ENCODE measurements at places on chromosomes 13 and 19.

GRCh38 chr19:31483226-31483857 lies 134.1 kb upstream of the TSHZ3 start:
- DNase-seq = no peak

GRCh38 chr13:106318941-106319411 lies 216.5 kb downstream of the EFNB2 start:
- DNase-seq = no peak

DNA sequence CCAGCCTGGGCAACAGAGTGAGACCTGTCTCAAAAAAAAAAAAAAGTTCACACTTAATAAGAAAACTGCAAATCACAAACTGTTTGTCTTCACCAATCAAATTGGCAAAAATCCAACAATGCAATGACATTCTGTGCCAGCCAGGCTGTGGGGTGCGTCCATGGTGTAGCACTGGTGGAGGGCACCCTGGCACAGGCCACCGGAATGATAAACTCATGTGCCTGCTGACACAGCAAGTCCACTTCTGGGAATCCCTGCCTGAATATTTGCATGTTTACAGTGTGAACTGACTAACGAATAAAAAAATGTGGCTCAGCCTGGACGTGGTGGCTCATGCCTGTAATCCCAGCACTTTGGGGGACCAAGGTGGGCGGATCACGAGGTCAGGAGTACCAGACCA lies 1.6 kb upstream of the LRRC25 start:
- no peak for DNase-seq

DNA sequence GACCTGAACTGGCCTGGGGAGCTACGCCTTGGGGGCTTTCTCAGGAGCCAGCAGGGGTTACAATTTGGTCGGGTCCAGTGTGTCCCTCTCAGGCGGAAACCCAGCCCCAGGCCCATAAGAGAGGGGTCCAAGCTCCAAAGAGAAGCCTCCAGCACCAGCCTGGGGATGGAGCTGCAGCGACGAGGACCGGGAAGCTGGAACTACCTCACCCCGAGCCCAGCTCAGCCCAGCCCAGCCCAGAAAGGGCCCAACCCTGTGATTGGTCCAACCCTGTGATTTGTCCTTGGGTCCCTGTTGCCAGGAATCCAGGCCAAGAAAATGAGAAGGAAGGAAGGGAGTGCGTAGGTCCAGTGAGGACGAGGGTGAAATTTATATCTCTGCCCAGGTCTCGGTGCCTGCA lies 24.1 kb downstream of the CLEC4M start:
- DNase-seq = no peak

GRCh38 chr19:29939628-29940027 lies 2.4 kb upstream of the URI1 start:
- no peak for DNase-seq

GRCh38 chr19:10662384-10663251 lies 8.5 kb downstream of the ILF3 start:
- peak; percentile 64 for DNase-seq

DNA sequence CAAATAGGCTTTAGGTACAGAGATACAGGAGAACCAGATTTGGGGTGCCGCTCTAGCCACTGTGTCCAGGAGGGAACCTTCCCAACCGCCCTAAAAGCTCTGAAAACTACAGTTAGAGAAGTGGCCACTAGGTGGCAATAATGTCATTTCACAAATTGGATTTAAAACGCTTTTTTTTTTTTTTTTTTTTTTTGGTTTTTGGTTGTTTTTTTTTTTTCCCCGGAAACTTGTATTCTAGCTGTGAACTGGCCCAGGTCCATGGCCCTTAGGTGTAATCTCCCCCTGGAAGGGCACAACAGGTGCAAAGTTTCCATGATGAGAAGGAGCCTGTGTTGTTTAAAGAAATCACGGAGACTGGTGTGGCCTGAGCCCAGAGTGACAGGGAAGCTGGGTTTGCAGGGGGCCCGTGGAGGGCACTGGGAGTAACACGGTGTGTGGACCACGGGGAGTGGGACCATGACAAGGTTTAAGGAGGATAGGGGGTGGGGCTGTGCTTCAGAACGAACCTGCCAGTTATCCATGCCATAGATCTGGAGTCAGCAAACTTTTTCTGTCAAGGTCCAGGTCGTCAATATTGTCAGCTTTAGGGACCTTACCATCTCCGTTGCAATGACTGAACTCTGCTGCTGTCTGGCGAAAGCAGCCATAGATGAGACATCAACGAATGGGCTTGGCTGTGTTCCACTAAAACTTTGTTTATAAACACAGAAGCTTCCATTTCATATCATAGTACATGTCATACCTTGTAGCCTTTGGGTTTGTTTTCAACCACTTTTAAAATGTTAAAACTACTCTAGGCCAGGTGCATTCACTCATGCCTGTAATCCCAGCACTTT lies 10.1 kb downstream of the OR1I1 start:
- peak; percentile 32 for DNase-seq

GRCh38 chr13:101584331-101584730 lies 131.9 kb downstream of the ITGBL1 start:
- no peak for DNase-seq

- DNase-seq = peak; percentile 87
Observed at GRCh38 chr19:38213911-38214625, 10.0 kb downstream of the DPF1 start.

- peak; percentile 30 for DNase-seq
Observed at GRCh38 chr19:45110851-45111266, 17.9 kb downstream of the PPP1R37 start.

- no peak for DNase-seq
Observed at GRCh38 chr13:20424949-20425348, 100.7 kb downstream of the CRYL1 start.

DNA sequence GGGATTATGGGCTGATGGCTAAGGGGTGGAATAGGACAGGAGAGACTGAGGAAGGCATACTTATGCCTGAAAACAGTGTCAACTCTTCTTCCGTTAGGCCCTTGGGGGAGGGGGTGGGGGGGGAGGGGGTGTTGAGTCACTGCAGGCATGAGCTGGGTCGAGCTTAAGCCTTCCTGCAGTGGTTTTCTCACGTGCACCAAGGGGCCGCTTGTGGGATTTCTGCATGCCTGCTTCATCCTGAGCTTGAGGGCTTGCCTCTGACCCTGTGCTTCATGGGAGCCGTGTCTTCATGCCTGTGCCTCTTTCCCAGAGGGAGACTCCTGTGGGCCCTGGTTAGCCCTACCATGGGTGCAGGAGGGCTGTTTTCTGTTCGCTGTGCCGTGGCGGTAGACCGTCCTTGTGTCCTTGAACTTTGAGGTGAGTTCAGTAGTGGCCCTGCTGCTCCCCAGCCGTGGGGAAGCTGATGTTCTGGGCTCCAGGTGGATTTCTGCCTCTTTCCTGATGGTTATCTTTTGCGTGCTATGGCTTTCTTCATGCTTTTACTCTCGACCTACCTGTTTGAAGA lies 186.1 kb downstream of the PCCA start:
- no peak for DNase-seq

GRCh38 chr19:17685451-17686022 lies 2.6 kb downstream of the UNC13A start:
- DNase-seq = no peak

DNA sequence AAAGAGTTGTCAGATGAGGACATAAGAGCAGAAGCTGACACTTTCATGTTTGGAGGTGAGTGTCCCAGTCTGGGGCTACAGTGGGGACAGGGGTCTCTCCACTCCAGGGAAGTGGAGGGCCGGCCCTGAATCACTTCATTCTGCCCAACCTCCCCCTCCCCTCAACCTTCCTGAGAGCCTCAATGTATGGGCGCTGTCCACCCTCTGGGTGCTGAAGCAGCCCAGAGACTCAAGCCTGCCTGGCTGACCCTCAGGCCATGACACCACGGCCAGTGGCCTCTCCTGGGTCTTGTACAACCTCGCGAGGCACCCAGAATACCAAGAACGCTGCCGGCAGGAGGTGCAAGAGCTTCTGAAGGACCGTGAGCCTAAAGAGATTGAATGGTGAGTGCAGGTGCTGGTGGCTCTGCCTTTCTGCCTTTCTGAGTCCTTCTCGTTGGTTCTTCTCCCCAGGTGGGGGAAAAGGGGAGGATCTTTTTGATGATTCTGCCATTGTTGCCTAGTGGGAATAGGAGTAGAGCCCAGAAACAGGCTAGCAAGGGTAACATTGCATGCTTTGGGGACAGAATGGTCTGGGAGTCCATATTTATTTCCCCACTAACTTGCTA lies 8.8 kb downstream of the CYP4F8 start:
- no peak for DNase-seq

DNA sequence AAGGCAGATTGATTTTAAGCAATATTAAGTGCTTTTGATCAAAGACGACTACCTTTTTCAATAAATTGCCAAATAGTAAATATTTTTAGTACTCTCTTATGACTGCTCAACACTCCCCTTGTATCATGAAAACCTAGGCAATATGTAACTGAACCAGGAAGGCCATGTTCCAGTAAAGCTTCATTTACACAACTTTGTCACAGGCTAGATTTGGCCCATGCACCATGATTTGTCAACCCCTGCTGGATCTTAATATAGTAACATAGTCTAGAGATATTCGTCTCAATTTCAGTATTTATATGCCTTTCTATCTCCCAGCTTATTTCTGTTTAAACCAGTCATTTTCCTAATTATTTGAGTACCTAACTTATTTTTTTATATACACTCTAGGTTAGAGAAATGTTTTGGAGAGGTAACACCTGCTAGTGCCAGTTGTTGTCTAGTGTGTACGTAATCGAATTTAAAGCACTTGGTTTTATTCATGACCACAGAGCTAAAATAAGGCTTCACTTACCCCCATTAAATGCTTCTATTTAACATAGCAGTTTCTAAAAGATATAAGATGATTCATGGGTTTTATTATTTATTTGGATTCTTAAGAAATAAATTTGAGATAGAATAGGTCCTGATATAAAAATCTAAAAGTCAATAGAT lies 21.0 kb downstream of the TPP2 start:
- no peak for DNase-seq

GRCh38 chr13:106143930-106144709 lies 391.3 kb downstream of the EFNB2 start:
- no peak for DNase-seq

GRCh38 chr13:96636001-96636709 lies 358.1 kb downstream of the OXGR1 start:
- no peak for DNase-seq

GRCh38 chr19:7916103-7916954 lies 1.7 kb downstream of the TGFBR3L start:
- peak; percentile 74 for DNase-seq

GRCh38 chr19:28546148-28546685 lies 666.7 kb downstream of the UQCRFS1 start:
- no peak for DNase-seq

All from activated CD4-positive, alpha-beta memory T cell treated with anti-CD3 and anti-CD28 coated beads for 36 hours (primary cell).